IMR-90 (cell line): ENCODE measurements at places on chromosomes 5 and 9.
A peak's percentile ranks its signal among the peaks of the same experiment; 100 is the strongest.

- DNase-seq = peak; percentile 40
Measured at GRCh38 chr5:107542831-107543231, 127.9 kb downstream of the EFNA5 start.

DNA sequence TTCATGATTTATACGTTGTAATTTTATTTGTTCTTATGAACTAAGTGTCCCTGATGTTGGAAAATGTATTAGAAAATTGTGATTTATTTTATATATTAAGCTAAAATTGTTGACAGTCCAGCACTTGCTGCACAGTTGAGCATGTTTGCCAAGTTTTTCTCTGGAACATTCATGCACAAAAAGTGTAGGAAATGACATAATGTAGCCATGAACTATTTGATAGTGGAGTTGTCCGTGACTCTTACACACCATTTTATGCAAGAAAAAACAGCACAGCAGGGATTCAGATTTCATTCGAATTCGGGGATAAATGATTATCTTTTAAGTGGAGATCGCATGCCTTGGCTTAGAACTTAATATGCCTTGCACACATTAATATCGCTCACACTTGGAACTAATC is 708.6 kb upstream of the WWC1 start:
- peak; percentile 26 for DNase-seq

DNA sequence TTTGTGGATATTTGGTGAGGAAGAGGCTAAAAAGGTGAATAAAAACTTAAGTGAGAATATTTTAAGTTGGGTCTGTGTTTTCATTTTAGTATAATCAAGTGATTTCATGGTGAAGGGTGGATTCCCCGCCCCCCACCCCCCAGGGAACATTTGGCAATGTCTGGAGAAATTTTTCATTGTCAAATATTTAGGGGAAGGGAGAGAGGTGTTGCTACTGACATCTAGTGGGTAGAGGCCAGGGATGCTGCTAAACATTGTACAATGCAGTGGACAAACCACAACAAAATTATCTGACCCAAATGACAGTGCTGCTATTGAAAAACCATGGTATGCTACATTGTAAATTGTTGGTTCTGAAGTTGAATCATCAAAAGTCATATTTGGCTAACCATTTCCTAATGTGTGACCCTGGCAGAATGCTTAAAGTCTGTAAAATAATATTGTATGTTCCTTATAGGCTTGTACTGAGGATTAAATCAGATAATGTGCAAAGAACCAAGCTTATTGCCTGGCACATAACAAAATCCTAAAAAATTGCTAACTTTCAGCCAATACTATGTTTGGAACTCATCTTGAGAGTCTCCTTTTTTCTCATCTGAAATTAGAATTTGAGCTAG is 5.6 kb downstream of the C5orf24 start:
- DNase-seq = peak; percentile 56

GRCh38 chr9:20506099-20506900 is 116.0 kb downstream of the MLLT3 start:
- DNase-seq = peak; percentile 2

DNA sequence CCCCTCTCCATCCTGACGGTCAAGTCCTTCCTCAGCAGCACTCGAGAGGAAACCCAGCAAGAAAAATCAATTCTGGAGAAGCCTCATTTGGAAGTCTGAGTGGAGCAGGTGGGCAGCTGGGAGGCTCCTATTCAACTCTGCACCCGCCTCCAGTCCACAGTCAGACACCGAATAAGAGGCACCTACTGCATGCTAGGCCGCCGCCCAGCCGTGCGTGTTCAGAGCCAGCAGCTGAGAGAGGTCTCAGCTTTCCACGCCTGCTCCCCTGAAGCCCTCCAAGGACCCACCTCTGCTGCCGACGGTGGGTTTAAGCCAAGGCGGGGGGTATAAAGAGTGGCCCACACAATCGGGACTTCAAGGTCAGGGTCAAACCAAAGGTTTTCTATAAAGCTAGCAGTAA is 41.9 kb downstream of the VAV2 start:
- DNase-seq = no peak

DNA sequence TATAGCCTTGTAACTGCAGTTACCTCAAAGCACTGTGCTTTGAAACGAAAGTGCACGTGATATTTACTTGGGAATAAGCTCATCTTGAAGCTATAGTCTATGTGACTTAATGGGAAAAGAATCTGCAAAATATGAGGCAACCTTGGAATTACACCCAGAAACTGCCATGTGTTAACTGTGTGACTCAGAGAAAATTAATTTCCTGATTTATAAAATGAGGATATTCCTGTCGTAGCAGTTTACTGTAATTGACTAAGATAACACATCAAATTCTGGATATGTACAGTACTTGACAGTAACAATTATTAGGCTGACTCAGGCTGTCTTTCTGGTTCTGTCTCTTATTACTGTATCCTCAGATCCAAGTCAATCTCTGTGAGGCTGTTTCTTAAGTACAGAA is 1079.9 kb upstream of the ACO1 start:
- DNase-seq = peak; percentile 32

- DNase-seq = no peak
Measured at GRCh38 chr9:22921742-22922141, 475.1 kb downstream of the DMRTA1 start.

DNA sequence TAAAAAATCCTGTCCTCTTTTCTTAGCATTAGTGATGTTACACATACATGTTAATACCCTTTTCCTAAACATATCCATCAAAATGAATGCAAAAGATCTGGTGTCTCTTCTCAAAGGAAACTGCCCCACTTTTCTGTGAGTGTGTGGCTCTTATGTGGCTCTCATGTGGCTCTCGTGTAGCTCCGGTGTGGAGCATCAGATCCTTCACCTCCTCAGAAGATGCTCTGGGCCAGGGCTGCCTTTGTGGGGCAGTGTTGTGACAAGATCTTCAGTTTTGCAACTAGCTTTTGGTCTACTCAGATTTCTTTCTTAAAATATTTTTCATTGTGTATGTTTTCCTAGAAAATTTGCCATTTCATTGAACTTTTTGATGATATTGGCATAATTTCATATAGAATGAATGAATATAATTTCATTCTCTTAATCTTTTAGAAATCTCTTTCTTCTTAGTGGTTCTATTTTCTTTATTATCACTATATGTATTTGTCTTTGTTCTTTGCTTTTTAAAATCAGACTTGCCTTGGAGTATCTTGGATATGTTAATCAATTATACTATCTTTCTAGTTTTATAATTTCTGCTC is 19.4 kb downstream of the GARNL3 start:
- DNase-seq = peak; percentile 51
